Activated naive CD4-positive, alpha-beta T cell (primary cell): ENCODE measurements at places on chromosomes 4 and X.

- DNase-seq: no peak
These were observed 21.0 kb upstream of the PI4K2B start for GRCh38 chr4:25212822-25213221.

DNA sequence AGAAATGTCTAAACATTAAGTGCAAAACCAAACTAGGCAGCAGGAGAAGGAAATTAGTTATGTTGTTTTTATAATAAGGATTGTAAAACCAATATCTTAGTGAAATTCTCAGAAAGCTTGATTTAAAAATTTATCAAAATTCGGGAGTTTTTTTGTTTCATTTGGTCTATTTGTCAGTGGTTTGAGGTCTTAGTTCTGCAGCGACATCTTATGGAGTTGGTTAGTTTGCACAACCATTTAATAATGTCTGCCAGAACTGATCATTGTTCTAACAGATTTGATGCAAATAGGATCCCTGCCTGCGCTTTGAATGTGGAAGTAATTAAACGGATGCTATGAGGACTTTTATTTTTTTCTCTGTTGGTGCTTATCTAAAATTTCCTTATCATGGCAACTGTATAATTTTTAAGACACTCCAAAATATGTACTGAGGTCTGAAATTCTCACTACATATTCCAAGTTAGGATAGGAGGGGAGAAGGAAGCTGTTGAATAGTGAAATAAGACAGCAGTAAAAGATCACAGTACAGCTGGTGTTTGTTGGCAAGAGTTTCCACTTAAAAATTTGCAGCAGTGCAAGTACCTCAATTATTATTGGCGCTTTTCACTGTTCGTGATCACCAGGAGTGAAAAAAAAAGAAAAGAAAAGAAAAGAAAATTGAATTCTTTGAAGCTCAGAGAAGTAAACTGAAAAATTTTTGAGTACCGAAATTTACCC, 2521.4 kb downstream of the ARAP2 start:
- no peak for DNase-seq

GRCh38 chrX:39984191-39984956, 113.4 kb downstream of the BCOR start:
- no peak for DNase-seq

- DNase-seq: no peak
These were observed 6.5 kb downstream of the P2RY4 start for GRCh38 chrX:70253377-70254062.

DNA sequence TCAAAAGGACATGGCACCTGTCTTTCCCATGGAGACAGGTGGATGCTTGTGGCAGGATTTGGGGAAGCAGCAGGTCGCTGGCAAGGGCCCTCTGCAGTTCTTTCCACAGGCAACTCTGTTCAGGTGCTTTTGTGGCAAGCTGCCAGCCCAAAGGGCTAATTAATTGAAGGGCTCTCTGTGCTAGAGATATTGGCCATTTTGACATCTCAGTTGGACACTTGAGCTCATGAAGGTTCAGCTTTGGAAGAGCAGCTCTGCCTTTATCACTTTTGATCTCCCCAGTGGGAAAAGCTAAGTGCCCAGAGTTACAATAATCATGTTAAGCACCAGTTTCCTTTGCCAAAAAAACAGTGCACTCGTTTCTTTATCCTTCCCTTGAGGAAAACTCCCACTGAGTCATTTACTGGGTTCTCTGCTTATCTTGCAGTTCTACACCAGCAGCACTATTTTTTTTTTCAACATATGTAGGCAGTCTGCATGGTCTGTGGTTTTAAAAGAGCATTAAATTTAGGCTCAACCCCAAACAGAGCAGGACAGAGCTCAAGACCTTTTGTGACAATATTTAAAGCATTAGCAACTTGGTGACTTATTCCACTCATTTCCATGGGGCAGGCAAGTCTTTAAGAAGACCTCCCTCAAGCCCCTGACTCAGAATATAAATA, 336.4 kb upstream of the RASGEF1B start:
- DNase-seq: no peak

- no peak for DNase-seq
These were observed 84.4 kb downstream of the SCFD2 start for GRCh38 chr4:53281438-53281837.

DNA sequence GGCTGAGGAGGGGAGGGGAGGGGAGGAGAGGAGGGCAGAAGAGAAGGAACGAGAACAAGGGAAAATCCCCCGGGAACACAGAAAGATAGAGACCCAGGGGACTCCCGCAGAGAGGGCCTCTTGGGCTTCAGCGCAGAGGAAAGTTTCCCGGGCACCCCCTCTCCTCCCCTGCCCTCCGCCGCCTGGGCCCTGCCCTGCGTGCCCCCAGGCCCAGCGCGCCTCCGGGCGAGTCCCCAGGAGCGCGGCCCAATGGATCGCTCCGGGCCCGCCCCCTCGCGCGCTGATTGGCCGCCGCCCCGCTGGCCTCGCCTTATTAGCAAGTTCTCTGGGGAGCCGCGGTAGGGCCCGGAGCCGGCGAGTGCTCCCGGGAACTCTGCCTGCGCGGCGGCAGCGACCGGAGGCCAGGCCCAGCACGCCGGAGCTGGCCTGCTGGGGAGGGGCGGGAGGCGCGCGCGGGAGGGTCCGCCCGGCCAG, at the start of gene MSX1:
Gene MSX1 (plus strand): TSS at position 341 of the 474 bp plus-strand sequence. CDS start 235 bp downstream, outside the sequence.
- no peak for DNase-seq

GRCh38 chr4:131459430-131460101, 1689.5 kb upstream of the PCDH10 start:
- DNase-seq: no peak

DNA sequence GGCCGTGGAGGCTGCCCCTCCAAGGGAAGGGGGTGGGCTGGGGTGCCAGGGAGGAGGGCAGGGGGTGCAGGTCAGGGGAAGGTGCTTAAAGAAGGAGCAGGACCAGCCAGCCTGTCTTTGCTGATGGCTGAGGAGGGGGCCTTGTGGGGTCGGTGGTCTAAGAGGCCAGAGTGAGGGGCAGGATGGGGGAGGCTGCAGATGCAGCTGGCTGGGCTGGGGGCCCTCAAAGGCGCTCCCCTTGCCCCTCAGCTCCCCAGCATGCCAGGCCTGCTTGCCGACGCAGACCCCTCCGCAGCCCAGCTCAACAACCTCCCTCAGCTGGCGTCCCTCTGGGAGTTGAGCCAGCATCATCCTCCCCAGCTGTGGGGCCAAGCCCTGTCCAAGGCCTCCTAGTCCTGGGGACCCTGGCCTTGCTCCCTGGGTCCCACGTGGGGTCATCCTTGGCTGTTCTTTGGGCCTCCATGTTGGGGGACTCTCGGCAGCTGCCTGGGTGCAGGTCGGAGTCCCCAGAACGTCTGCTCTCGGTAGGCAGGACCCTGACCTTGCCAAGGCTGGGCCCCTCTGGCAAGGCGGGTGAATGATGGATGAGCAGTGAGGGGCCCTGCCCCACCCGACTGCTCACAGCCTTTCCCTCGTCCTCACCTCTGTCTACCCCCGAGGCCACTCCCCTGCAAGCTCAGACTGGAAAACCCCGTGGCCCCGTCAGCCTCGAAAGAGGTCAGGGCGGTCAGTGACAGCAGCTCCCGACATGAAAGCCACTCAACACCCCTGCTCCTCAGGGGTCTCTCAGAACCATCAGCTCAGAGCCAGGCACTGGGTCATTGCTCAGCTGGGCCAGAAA, 119.4 kb downstream of the FAM53A start:
- no peak for DNase-seq

- DNase-seq: no peak
These were observed 122.5 kb upstream of the MAMLD1 start for GRCh38 chrX:150240643-150240970.

GRCh38 chr4:98434816-98435215, 173.6 kb downstream of the RAP1GDS1 start:
- no peak for DNase-seq

DNA sequence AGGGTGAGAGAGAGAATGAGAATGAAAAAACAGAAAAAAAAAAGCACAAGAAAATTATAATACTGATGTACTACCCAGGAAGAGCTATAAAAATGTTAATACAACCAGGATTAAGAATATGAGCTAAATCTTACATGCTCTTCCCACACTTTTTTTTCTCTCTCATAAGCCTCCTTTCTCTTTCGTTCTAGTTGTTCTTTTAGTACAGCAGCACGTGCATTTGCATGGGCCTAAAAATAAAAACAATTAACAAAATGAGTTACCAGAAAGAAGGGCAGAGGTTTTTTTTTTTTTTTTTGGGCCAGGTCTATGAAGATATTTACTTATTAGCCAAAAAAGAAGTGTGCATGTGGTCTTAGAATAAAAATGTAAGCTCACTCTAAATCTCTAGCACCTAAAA, 105.5 kb downstream of the NEK1 start:
- no peak for DNase-seq

- DNase-seq: no peak
These were observed 1639.2 kb upstream of the PABPC4L start for GRCh38 chr4:135840781-135841180.

- no peak for DNase-seq
These were observed 28.7 kb downstream of the RS1 start for GRCh38 chrX:18643243-18643642.

DNA sequence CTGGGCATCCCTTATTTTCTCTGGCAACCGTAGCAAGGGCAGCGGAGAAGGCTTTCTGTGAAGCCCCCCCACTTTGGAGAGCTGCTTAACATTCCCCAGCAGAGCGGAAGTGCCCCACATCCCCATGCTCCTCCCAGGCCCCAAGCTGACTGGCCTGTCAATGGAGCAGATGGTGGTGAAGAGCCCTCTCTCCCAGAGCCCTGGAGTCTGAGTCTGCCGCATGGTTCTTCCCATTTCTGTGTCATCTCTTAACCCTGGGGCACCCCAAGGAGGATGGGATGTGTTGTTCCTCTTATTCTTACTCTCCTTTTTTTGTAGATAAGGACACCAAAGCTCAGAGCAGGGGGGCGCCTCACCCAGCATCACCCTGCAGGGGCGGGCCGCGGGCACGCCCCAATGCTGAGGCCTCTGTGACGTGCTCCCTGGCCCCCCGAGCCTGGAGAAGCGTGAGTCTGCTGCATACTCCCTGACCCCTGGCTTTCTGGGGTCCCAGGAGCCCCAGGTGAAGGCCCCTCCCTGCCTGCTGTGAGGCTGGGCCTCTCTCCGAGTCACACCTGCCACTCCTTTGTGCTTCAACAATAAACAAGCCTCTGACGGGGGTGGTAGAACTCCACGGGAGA, 35.9 kb downstream of the ADRA2C start:
- DNase-seq: no peak

DNA sequence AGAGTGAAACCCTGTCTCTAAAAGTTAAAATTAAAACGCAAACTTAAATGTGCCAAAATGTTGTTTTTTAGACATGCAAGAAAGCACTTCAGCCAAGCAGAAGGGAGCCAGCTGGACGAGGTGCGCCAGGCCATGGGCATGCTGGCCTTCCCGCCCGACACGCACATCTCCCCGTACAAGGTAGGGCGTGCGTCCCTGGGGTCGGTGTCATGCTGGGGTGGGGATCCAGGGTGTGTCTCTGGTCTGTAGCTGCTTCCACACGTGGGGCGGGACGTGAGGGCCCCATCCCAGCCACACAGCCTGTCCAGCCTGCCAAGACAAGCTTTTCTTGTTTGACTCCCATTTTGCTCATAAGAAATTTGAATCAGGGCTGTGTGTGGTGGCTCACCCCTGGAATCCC, 14.3 kb upstream of the UVSSA start:
- DNase-seq: no peak

DNA sequence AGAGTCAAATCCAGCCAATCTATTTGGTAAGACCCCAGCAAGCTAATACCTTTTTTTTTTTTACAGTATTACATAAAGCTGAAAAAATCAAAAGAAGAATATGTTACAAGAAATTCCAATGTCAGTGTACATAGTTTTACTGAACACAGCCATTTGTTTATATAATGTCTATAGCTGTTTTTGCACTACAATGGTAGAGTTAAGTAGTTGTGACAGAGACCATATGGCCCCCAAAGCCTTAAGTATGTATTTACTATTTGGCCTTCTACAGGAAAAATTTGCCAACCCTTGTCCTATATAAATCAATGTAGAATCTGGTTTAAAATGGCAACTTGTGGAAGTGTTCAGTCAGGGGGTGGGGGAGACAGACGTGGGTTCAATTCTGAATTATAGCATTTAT, 60.7 kb downstream of the ANTXR2 start:
- no peak for DNase-seq

GRCh38 chr4:84235126-84235944, 263.8 kb downstream of the NKX6-1 start:
- no peak for DNase-seq

DNA sequence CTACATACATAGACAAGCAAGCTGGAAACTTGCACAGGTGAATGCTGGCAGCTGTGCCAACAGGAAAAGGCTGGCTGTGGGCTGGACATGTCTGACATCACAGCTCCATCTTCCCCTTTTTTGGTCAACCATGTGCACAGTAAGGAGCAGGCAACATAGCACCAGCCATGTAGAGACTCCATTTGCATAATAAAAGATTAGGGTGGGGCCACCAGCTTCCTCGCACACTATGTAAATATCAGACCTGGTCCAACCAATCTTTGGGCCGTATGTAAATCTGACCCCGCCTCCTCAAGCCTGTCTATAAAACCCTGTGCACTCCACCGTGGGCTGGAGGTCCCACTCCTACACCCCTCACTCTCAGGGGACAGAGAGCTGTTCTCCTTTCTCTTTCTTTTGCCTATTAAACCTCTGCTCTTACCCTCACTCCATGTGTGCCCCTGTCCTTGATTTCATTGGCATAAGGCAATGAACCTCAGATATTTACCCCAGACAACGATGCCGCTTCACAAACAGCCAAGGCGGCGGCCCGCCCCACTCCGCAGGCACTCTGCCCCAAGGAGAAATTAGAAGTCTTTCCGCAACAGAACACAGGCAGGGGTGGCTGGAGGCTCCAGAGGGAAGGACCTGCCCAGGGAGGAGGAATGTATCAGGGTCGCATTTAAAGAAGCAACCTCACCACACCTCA, 862.2 kb downstream of the TRIML1 start:
- no peak for DNase-seq

DNA sequence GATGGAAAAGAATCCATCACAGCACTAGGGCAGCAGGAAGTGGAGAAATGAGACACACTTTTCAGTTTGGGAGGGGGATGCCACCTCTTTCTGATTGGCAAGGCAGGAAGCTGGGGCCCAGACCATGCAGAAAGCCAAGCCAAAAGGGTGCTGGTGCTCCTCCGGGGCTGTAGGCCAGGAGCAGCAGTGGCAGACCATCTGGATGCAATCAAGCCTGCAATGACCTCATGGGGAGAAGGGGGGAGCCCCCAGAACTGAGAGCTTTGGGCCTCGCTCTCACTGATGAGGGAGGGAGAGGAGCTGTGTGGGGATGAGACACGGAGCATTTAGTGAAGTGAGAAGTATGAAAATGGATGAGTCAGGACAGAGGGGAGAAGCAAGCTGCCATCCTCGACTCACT, 141.3 kb upstream of the NALF2 start:
- no peak for DNase-seq
